ENCODE measurements at places on chromosomes 2 and 18. TPM values are rescaled to one million over a fixed set of nuclear protein-coding genes. Genes with fewer than 3 reads are reported as not detected.
A peak's percentile ranks its signal among the peaks of the same experiment; 100 is the strongest.

DNA sequence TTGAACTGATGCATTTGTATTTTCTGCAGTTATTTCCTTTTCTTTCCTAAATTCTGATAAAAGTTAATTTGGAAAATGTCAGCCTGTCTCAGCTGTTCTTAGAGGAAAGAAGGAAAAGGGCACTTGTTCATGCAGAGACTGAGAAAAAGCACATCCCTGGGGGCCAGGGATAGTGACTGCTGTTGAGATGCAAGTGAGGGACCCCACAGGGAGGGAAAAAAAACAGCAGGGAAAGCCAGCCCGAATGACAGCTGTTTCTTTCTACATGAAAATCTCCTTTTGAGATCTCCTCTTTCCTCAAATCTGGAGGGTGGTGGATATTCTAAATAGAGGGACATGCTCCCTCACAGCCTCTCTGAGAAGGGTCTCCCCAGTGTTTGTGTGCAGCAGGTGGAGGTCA lies 14.0 kb upstream of the MTA3 start:
- no peak for DNase-seq

DNA sequence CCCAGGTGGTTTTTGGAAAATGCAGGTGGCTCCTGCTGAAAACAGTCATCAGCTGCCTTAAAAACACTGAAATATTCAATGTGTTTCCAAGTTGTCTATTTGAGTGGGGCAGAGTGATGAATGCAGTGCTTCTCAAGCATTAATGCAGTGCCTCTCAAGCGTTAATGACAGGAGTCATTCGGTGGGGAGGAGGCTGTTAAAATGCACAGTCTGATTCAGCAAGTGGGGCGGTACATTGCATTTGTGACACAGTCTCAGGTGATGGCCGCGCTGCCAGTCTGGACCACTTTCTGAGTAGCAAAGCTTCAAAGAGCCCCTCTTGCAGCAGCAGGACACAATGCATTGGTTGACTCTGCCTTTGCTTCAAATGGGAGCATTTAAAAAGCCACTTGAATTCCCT lies 231.4 kb upstream of the RGPD4 start:
- no peak for DNase-seq

- no peak for DNase-seq
These were observed 199.4 kb downstream of the NYAP2 start for GRCh38 chr2:225598897-225599296.

GRCh38 chr18:995629-996028 lies 91.0 kb downstream of the ADCYAP1 start:
- DNase-seq: peak; percentile 85

DNA sequence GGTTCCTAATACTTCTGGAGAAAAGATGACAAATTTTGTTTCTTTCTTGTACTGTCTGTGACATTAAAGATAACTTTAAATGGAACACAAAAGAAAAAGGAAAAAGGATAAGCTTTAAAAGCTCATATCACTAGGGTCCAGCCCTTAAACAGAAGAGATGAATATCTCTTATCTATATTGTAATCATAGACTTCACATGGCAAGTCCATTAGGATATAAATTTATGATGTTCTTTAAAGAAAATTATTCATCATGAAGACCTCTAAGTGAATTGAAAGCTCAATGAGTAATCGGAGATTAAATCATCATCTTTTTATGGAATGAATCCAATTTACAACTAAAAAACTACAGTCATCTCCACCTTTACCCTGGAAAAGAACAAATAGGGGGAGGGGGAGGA lies 111.6 kb upstream of the SATB2 start:
- no peak for DNase-seq

DNA sequence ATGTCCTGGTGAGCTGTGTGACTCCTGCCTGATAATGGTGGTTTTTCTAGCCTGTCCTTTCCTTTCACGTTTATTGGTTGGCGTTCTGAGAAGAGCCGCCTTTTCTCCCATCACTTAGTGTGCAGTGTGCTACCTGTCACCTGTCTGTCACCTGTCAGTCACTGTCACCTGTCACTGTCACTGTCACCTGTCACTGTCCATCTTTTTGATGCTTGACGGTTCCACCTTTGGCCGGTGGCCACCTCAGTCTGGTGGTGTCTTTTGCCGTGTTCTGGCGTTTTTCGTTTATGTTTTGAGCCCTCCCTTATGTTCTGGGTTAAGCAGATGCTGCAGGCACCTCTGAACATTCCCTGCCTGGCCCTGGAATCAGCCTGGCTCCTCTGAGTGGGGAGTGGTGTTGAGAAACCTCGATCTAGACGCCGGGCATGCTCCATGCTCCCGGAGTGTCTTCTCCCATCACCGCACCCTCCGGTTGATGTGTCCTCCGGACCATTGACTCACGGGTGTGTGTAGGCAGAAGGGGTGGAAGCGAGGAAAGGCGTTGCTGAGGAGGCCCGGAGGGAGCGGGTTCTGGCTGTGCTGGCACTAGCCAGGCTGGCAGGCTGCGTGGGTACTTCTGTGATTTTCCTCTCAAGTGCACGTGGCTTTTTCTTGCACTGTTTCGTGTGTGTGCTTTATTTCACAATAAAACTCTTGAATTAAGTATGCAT lies 20.7 kb downstream of the DTYMK start:
- DNase-seq: no peak

The C1QL2 gene
- not detected for total RNA-seq

The NR4A2 gene
- total RNA-seq: 0.11 TPM

The ADNP2 gene
- 17.7 TPM for total RNA-seq

The IL36A gene
- not detected for total RNA-seq

The PREPL gene
- total RNA-seq: 37.9 TPM

The NPPC gene
- not detected for total RNA-seq

The EFHD1 gene
- total RNA-seq: not detected

The AMER3 gene
- total RNA-seq: not detected

Data from pulmonary artery endothelial cell (primary cell).